ENCODE measurements at places on chromosomes 1 and 21.

- peak; percentile 48 for DNase-seq
These were observed 19.7 kb downstream of the BTG2 start for GRCh38 chr1:203325026-203325417.

- DNase-seq = no peak
These were observed 102.3 kb upstream of the ESRRG start for GRCh38 chr1:216825557-216825956.

DNA sequence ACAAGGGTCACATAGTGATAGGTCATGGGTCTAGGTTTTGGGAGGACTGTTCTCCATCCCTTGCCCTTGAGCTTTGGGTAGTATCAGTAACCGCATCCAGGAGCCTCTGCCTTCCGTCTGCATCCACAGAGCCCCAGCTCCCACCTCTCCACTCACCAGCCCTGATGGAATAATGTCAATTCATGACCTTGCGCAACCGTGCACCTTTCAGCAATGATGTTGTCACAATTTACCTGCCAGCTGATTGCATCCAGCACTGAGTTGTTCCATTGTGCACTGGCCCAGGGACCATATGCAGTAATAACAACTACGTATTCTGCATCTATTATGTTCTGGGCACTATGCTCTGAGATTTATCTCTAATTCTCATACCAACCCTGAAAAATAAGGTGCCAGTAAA is 1.4 kb downstream of the CAPN8 start:
- no peak for DNase-seq

DNA sequence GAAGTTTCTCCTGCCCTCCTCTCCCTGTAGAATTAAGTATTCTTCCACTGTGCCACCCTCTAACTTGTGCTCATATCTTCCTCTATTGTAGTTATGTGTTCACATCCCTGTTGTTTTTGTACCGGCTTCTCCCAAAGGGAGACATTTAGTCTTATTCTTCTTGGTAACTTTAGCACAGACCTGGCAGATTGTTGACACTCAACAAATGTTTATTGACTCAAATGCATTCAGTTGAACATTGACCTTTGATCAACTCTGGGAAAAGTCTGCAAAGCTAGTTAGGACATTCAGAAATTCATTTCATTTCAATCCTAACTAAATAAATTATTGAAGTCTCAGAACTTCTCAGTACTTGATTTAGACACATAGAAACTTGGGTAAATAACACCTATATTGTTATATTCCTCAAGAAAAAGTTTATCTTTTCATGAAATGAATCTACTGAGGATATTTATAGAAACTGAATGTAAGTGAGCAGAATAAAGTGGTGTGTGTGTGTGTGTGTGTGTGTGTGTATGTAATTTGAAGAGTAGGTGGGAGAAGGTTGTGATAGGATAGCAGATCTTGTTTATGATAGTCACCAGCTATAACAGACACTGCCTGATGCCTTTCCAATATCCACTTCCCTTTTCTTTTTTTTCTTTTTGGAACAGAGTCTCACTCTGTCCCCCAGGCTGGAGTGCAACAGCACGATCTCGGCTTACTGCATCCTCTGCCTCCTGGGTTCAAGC is 872.4 kb upstream of the CXADR start:
- no peak for DNase-seq

DNA sequence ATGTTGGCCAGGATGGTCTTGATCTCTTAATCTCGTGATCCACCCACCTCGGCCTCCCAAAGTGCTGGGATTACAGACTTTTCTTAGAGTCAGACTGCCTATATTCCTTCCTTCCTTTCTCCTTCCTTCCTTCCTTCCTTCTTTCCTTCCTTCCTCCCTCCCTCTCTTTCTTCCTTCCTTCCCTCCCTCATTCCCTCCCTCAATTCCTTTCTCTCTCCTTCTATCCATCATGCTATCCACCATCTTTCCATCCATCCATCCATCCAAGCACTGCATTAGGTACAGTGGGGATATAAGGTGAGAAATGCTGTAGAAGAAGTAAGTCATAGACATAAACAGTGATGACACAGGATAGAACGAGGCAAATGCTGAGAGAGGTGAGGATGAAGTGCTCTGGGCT is 13.2 kb downstream of the LAMC2 start:
- no peak for DNase-seq

DNA sequence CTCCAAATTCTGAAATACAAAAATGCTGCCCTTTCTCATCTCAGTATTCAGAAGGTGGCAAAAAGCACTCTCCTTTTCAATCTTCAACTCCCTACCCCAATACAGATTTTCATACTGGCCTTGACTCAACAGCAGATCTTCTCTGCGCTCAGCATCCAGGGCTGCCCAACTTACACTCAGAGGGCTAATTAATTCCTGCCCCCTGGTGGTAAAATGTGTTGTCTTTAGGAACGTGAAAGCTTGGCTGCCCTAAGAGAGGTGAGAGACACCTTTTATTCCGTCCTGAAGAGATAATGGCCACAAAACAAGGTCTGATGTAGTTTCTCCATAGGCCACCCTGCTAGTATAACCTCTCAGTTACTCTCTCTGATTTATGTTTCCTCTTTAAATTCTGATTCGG is 25.0 kb downstream of the KRTAP24-1 start:
- no peak for DNase-seq

DNA sequence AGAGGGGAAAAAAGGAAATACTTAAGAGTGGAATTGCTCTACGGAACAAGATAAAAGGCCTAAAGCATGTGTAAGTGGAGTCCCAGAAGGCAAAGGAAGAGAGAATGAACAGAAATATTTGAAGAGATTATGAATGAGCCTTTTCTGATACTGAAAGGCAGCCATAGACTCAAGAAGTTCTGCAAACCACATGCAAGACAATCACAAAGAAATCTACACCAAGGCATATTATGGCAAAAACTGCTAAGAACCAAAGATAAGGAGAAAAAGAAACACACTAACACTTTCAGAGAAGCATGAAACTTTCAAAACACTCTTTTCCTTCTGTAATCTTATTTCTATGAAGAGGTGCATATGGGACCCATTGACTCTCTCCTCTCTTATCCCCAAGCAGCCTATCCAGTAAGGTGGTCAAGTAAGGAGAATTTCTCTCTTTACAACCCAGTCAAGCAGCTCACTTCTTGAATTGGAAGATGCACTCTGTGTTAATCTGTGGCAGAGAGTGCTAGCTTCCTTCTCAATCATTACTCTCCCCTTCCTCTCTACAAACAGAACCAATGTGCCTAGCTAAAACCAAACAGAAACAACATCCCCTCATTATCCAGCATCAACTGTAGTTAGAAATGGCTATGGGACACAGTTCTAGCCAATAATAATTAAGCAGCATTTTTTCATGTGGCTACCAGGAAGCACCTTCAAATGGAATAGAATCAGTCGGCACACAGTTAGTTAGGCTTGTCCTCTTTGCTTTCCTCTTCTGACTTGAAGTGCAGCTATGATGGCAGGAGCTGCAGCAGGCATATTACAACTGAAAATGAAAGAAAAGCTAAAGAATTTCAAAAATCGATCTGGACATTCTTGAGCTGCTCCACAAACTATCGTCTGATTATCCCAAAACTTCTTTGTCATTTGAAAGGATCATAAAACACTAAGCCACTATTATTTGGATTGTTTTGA is 25.9 kb downstream of the KRTAP19-8 start:
- no peak for DNase-seq

DNA sequence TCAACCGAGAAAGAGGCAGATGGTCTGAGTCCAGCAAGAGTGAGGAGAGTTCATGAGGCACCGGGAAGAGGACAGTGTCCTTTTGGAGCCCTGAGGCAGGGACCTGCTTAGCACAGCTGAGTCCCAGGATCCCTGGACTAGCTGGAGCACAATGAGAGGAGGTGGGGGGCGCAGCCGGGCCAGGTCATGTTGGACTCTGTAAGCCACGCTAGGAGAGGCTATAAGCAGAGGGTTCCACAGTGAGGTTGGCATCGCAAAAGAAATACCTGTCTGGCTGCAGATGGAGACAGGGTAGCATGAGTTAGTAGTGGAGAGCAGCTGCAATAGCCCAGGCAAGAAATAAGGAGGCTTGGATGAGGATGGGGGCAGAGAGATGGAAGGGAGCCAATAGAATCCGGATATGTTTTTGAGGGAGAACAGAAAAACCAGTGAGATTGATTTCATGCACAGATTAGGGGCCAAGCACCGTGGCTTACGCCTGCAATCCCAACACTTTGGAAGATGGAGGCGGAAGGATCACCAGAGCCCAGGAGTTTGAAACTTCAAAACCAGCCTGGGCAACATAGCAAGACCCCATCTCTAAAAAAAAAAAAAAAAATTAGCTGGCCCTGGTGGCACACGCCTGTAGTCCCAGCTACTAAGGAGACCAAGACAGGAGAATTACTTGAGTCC is 98.2 kb downstream of the DHRS3 start:
- DNase-seq = no peak

Data from stimulated activated CD8-positive, alpha-beta memory T cell treated with anti-CD3 and anti-CD28 coated beads, Interleukin-7, amount 100 ng/mL, for 48 hours (primary cell).